ENCODE measurements at places on chromosomes 16 and 17.
A peak's percentile ranks its signal among the peaks of the same experiment; 100 is the strongest.

DNA sequence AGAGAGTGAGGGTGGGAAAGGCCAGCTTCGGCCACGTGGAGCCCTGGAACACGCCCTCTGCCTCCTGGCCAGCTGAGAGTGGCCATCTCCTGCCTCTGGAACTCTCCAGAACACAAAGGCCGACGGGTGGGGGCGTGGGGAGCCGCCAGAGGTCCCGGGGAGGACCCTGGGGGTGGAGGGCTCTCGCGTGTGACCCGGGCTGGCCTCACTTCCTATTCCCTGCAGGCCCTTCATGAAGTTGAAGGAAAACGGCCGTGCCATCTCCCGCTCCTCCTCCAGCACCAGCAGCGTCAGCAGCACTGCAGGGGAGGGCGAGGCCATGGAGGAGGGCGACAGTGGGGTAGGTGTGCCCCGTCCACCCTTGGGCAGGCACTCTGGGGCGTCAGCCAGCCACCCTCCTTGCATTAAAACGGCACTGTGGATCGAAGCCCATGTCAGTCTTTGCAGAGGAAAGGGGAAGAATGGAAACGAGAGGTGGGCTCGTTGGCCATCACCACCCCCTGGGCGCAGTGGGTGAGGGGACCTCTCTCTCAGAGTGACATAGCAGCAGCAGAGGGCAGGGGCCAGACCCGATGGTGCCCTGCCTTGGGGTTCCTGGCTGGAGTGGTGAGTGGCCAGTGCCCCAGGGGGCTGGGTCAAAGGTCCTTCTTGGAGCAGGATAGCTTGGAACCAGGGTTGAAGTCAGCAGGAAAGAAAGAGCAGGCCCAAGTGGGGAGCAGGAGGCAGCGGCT, 37.1 kb downstream of the OR1D5 start:
- DNase-seq = no peak

GRCh38 chr17:38557836-38558727, 47.7 kb downstream of the SRCIN1 start:
- peak; percentile 85 for DNase-seq

- no peak for DNase-seq
Measured at GRCh38 chr16:2883458-2883908, 468 bp downstream of the FLYWCH2 start.

GRCh38 chr16:56413381-56413780, 12.0 kb downstream of the AMFR start:
- DNase-seq = no peak

GRCh38 chr17:32192379-32192778, 50.1 kb downstream of the RHOT1 start:
- peak; percentile 54 for DNase-seq

DNA sequence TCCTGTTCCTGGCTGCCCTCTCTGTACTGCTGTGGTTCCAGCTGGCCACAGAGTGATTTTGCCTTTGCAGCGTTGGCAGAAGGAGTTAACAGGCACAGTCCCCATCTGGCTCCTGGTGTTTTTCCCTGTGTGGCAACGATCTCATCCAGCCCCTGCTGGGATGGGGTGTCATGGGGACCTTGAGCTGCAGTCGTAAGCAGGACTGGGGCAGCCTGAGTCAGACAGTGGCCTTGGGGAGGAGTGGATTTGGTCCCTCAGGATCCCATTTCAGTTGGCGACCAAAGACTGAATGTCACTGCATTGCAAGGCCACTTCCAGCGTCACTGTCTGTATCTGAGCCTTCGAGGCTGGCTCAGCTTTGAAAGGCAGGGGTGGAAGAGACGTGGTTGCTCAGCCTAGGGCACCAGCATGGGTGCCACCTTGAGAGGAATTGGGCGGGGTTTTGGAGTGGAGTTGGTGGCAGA, 11.9 kb downstream of the TMEM94 start:
- DNase-seq = no peak

- peak; percentile 53 for DNase-seq
Measured at GRCh38 chr16:24850289-24850938, 4.7 kb downstream of the SLC5A11 start.

DNA sequence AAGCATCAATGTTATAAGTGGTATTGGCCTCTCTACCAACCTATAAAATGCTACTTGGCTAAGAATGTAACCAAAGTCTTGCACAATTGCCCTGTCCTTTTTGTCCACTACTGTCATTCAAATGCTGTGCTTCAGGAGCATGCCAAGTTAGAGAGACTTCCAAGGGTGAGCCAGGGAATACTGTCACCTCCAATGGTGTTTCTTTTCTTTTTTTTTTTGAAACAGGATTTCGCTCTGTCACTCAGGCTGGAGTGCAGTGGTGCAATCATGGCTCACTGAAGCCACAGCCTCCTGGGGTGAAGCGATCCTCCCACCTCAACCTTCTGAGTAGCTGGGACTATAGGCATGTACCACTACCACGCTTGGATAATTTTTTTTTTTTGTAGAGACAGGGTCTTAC, 43.7 kb upstream of the ERN1 start:
- no peak for DNase-seq
